AG09319 (cell line): ENCODE measurements at places on chromosomes 6 and 20.

DNA sequence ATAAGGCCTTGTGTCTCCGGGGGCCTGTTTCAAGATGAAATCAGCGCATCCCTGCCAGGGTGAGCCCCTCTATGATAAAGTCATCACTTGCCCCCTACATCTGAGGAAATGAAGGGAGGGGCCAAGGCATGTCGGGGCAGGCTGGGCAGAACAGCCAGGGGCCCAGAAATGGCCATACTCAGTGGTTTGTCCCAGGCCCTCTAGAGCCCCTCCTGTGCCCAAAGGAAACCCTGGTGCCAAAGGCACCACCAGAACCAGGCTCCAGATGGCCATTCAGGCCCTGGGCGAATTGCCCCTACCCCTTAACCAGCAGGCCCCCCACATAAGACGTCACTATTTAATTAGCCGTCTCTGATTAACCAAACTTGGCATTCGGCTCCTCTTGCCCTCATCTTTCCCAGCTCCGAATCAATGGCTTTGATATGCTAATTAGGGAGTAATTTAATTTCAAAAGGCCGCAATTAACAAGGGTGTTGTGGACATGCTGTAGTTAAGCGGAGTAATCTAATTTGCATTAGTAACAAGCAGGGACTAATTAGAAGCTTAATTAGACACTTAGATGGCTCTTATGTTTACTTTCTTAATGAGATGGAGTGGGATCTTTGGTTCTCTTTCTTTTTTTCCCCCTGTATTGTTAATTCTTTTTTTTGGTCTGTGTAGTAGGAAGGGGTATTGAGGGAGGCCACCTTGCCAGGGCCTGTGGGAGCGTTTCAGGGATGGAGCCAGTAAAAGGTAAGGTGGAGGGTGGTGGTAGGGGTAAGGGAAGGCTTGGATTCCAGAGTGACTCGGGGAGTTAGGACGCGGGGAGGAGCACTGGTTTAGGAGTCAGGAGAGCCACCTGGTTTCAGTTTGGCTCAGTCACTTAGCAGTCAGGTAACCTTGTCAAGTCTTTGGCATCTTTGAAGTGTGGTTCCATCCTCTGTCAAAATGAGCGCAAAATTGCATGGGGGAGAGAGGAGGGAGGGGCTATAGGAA lies 9.4 kb downstream of the FOXP4 start:
- DNase-seq: no peak

- no peak for DNase-seq
These were observed at the start of gene SYNDIG1 for GRCh38 chr20:24469116-24469893. TSS of gene SYNDIG1 (plus strand) at chr20:24469629. CDS start at chr20:24543098, 73,469 bp downstream.

DNA sequence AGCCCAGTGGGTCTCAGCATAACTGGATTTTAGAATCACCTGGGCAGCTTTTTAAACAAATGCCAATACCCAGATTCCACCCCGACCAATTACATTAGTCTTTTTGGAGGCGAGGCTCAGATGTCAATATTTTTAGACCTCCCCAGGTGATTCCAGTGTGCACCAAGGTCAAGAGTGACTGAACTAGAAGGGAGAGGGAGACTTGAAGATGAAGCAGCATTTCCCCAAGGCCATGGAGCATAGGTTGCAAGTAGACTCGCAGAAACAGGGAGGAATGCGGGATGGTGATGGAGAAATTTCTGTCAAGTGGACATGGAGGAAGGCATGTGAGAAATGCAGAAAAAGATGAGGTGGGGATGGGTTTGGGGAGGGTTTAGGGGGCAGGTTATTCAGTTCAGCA lies 64.9 kb downstream of the BCAS1 start:
- DNase-seq: no peak

GRCh38 chr20:50344232-50345071 lies 153.8 kb downstream of the CEBPB start:
- no peak for DNase-seq

DNA sequence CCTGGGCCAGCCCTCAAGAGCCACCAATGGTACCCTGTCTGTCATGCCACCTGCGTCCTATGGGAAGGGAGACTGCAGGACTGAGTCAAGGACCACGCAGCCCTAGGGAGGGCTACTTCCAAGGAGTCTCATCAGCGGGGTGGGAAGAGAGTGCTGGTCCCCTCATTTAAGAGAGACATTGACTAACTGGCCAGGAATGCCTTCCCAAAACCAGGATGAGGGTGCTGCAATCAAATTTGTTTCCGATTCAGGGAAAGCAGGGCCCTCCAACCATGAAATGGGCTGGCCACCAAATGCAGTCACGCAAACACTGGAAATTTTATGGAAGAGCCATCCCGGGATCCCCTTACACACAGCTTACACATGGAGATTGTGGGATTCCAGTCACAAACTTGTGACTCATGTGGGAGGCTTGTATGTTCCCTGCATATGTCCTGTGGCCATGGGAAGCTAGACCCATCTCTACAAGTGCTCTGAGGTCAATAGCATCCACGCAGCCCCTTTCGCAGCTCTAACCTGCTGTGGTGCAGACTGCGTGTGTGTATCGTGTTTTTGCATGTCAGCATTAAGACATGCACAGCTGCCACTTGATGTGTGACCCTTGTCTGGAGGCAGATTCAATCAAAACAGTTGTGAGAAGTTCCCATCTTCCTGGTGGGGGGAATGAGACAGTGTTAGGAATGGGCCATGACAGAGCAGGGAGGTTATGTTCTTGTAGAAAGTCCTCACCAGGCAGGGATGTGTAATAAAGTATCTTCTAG lies 53.0 kb upstream of the CST7 start:
- DNase-seq: no peak

DNA sequence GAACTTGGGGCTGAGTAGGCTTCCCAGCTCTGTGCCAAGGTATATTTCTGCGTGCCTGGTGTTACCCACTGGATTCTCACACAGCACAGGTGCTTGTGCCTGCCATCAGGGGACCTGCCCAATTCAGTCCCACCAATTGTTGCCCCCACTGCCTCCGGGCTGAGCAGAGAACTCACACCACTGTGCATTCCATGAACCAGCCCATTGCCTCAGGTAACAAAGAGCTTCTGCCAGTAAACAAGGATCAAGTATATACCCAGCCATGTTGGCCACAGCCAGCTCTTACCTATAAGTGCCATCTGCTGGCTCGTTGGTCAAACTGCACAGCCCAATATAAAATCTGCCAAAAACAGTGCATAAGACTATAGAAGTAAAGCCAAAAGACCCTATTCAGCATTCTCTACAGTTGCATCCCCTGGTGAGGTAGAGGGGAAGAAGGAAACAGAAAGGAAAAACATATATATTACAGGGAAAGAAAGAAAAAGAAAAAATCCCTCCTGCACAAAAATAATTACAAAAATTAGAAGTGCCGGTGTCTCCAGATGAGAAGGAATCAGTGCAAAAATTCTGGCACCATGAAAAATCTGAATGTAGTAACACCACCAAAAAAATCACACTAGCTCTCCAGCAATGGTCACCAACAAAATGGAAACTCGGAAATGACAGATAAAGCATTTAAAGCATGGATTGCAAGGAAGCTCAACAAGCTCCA lies 241.4 kb downstream of the IBTK start:
- DNase-seq: no peak

GRCh38 chr20:36159833-36160232 lies 5.3 kb downstream of the EPB41L1 start:
- no peak for DNase-seq

- DNase-seq: no peak
These were observed 324.8 kb downstream of the SMOC2 start for GRCh38 chr6:168765752-168766151.

GRCh38 chr6:10081075-10081474 lies 333.8 kb downstream of the TFAP2A start:
- DNase-seq: no peak

GRCh38 chr20:2004171-2004570 lies 10.3 kb upstream of the PDYN start:
- no peak for DNase-seq

DNA sequence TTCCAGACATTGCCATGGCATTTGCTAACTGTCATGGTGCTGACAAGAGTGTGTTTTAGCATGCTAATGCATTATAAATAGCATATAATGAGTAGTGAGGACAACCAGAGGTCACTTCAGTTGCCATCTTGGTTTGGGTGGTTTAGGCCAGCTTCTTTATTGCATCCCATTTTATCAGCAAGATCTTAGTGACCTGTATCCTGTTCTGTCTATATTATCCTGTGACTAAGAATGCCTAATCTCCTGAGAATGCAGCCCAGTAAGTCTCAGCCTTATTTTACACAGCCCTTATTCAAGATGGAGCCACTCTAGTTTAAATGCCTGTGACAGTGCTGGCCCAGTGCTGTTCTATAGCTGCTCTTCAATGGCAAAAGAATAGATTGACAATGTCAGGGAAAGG lies 781.0 kb upstream of the ADGRB3 start:
- no peak for DNase-seq

DNA sequence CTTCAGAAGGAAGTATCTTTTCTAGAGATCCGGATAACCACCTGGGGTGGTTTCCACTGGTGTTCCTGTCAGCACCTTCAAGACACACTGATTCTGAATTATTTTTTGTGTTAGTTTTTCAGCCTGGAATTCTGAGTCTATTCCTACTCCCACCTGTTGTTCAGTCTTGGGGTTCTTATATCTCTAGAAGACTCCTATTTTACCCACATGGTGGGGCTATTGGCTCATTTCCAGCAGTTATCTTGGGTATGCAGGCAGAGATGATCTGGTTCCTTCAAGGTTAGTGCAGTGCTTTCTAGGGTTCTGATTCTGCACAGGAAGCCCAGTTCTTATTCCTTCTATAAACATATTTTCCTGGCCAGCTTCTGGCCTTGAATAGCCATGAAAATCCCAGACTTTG lies 175.6 kb upstream of the PDE7B start:
- no peak for DNase-seq

DNA sequence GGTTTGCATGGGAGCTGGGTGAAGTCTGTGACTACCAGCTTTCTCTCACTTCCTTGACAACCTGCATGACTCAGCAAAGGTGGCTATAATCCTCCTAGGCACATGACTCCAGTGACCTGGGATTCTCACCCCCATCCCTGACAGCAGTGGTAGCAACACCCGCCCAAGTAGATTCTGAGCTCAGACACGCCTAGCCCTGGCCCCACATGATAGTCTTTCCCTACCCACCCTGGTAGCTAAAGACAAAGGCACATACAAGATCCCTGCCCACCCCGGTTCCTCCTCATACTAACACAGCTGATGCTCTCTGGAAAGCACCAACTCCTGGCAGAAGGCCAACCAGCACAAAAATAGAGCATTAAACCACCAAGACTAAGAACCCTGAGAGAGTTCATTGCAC lies 25.9 kb upstream of the CRISP1 start:
- DNase-seq: no peak

DNA sequence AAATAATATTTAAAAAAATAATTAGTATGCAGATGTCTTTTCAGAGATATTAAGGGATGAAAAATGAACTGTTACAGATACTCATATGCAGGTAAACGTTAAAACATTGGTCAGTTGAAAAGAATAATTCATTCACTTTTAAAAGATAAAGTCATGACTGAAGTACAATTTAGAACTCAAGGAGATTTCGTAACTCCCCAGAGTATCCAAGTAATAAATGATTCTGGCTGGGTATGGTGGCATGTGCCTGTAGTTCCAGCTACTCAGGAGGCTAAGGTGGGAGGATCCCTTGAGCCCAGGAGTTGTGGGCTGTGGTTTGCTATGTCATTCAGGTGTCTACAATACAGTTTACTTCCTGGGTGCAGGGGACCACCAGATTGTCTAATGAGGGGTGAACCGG lies 122.3 kb upstream of the TMEM181 start:
- no peak for DNase-seq

DNA sequence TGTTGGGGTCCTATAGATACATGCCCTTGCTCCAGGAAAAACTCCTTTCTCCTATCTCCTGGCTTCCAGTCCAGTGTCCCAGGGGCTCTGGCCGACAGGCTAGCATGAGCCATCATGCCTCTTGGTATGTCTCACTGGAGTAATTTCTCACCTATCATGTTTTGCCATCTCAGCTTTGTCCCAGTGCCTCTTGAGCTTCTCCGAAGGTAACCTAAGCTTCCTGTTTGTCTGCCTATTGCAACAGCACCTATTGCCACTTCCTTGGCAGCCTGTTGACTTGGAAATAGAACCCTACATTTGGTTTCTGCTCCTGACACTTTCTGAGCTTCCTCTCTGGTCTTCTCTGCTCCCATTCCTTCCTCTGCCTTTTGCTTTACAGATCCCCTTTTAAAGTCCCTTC lies 197.7 kb downstream of the KCNQ5 start:
- DNase-seq: no peak

DNA sequence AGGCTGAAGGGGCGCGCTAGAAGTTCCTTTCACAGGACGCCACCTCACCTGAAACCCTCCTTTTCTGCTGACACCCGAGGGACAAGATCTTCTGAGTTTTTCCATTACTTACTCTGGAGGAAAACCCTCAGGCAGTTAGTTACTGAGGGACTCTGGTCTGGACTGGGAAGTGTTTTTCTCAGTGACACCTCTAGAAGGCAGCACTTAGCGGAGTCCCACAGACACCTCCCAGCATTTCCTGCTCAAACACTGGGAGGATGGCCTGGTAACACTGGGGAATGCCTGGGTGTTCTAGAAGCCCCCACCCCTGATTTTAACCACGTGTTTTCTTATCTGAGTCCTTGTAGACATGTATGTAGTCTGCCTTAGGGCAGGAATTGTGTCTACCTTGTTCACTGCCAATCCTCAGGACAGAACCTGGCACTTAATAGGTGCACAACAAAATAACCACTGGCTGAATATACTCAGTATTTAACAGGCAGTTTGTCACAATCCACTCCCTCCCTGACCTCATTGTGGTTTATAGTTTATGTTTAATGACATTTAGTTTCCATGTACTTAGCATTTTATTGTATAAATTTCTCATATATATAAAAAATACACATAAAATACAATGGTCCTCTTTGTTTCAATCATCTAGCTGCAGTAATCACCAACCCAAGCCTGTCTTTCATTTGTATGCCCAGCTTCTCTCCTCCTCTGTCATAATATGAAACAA lies 4.8 kb downstream of the GSTA3 start:
- DNase-seq: no peak

GRCh38 chr20:21437816-21438215 lies 40.5 kb upstream of the NKX2-4 start:
- no peak for DNase-seq

DNA sequence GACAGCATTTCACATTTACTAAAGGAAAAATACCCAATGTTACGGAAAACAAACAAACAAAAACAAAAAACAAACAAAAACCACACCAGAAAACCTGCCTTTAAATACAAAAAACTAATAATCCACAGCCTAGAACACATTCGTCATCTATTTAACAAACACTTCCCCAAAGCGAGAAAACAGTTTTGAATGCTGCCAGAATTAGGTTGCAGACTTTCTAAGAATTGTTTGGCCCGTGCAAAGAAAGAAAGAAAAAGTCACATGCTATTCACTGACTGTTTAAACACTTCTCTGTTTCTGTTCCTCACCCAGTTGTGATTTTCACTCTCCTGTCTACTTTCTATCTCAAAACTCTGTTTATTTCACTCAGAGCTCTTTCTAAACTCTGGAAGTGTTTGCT lies 52.5 kb downstream of the BCAS1 start:
- no peak for DNase-seq
